NCI-H1694 treated with DMSO at 0.1 percent for 48 hours (cell line): ENCODE measurements at places on chromosomes 2 and 18.

- peak; percentile 69 for DNase-seq
These were observed 178.8 kb upstream of the CHST9 start for GRCh38 chr18:27363872-27364271.

- DNase-seq: no peak
These were observed 371.8 kb downstream of the EPHA4 start for GRCh38 chr2:221200184-221200839.

GRCh38 chr18:62452280-62452831 lies 70.5 kb upstream of the ZCCHC2 start:
- DNase-seq: no peak

- DNase-seq: no peak
These were observed 4.4 kb upstream of the SAG start for GRCh38 chr2:233303252-233303651.

- no peak for DNase-seq
These were observed 167.0 kb downstream of the INSIG2 start for GRCh38 chr2:118255301-118255700.

DNA sequence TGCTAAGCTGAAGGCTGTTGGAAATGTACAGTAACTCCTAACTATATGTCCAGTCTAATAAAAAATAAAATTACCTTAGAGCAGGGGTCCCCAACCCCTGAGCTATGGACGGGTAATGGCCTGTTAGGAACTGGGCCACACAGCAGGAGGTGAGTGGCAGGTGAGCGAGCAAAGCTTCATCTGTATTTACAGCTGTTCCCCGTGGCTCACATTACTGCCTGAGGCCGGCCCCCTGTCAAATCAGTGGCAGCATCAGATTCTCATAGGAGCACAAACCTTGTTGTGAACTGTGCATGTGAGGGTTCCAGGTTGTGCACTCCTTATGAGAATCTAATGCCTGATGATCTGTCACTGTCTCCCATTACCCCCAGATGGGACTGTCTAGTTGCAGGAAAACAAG lies 73.1 kb upstream of the CXCR4 start:
- DNase-seq: no peak

DNA sequence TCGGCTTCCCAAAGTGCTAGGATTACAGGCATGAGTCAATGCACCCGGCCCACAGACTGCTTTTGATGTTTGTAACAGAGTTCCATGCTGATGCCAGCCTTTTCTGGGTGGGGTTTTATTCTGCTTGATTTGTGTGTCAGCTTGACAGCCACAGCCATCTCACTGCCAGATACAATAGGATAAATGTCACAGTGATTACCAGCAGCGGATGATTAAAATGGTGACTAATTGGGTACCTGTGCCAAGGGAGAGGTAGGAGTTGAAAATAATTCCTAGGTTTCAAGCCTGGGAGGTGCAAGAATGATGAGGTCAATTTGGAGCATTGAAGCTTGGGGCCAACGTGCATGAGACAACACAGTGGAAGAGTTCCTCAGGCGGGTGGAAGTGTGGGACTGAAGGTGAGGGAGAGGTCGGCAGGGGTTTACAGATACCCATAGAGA lies 39.4 kb downstream of the SH2D6 start:
- no peak for DNase-seq

- no peak for DNase-seq
These were observed 4.3 kb upstream of the HS6ST1 start for GRCh38 chr2:128322715-128323554.

GRCh38 chr2:121977326-121977725 lies 221.9 kb downstream of the TSN start:
- DNase-seq: no peak

DNA sequence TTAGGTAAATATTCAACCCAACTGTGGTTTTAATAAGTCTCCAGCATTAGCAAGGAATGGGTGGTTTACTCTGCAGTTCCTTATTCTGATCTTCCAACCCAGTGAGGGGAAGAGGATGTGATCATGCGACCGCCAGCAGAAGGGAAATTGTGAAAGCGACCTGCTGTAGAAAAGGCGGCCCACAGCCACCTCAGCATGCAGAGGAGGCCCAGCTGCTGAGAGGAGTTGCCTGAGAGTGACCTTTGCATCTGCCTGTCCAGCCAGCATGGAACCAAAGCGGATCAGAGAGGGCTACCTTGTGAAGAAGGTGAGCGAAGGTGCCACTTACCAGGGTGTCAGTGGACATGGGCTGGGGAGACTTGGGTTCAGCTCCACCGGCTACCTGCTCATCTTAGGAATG lies at the start of gene PLEK:
PLEK (plus strand) TSS at position 196 of the 400 bp plus-strand sequence; CDS start at position 266, 70 bp downstream.
- no peak for DNase-seq

DNA sequence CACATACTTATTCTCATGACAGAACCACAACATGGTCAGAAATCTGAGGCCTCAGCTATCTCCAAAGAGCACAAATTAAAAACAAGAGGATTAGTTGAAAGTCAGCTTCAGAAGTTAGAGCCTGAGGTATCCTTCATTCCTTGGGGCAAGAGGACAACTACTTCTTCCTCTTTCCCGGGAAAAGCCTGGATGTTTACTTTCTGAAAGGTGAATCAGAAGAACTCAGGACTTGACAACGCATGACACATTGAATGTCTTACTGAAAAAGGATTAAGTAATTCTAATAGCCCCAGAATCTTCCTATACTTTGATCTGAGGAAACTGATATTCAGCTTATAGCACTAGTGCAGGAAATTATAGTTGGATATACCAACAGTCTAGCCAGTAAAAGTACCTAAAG lies 573.2 kb downstream of the METTL4 start:
- DNase-seq: no peak

DNA sequence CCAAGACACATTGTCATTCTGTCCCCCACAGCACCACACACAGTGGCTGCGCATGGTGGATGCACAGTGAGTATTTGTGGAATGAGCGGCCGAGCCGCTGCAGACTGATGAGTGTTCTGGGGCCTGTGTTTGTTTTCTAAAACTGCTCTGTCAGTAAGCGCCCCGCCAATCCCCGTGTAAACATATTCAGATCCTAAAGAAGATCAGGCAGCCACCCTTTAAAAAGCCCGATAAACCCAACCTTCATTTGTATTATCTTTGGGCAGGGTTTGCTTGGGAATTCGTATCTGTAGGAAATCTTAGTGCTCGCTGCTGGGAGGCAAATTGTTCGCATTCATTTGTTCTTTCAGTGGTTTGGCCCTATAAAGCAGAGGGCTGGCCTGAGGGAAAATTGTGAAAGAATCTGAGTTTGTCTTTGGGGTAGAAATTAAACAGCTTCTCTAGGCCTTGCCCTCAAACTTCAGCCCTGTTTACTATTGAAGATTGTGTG lies 68.6 kb downstream of the TGOLN2 start:
- DNase-seq: no peak

- DNase-seq: no peak
These were observed 91.2 kb upstream of the TMEM18 start for GRCh38 chr2:768451-768850.

DNA sequence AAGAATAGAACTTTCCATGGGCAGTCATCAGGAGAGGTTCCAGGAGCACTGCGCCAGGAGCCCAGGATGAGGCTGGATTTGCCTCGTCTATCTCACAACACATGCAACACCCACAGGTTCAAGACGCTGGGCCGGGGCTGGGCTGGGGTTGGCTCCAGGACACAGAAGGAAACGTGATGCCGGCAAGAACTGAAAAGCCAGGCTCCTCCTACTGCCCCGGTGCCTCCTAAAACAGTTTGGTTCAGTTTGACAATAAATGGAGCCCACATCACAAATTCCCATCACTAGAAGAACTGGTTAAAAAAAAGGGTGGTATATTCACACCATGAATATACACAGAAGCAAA lies 75.9 kb downstream of the INHBB start:
- DNase-seq: no peak

GRCh38 chr2:38174646-38175423 lies 98.9 kb upstream of the CYP1B1 start:
- DNase-seq: no peak

DNA sequence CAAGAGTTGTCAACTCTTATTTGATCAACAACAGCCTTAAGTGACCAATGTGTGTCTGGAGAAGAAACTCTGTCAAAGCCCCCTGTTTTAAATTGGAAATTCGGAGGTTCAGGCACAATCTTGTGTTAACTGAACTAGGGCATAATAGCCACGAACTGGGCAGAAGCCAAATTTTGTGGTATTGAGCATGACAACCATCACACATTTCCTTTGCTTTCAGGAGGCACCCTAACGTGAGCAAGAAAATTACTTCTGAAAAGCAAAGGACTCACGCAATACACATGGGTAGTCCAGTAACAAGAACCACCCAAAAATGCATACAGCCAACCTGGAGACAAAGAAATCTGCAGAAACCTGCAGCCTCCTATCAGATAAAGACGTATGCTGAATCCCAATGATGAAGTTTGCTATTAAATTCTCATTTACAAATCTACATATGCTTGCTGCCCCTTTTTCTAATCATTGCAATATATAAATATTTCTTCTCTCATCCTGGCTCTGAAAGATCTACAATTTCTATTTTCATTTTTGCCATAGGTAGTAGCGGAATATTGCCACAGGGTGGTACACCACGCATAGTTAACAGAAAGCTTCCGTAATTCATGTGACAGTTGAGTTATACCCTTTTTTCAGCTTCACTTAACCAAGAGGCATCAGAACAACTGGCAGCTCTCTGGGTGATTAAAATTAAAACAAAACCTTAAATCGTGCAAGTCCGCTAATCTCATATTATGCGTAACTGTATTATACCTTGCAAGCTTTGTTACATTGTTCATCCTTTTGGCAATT lies 495.8 kb downstream of the NRXN1 start:
- DNase-seq: peak; percentile 98

GRCh38 chr2:240441326-240441992 lies 6.0 kb downstream of the GPC1 start:
- no peak for DNase-seq

DNA sequence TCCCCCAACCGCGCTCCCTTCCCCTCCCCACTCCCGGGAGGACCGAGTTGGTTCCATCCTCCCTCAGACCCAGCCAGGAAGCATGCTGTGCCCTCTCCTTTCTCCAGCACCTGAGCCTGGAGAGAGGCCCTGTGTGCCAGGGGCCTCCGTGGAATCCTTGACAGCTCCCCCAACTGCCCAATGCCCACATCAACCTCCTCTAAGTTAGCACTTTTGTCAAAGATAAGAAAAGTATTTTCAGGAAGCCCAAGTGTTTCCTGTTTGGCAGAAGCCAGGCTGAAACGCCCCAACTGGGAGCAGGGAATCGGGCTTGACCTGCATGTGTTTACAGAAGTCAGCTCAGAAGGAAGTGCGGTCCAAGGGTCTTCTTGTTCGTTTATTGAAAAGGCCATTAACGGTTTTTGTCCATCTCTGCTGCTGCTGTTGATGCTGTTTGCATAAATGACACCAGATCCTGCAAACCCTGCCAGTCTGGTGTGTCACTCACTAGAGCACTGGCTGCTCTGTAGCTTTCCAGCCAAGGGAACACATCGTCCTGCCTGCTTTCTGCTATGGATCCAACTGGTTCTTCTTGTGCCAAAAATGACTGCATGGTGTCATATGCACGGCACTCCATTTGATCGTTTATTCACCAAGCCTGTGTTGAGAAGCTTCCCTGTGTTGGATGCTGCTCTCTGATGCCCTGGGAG lies 35.4 kb upstream of the COL6A3 start:
- no peak for DNase-seq

GRCh38 chr2:134247679-134248078 lies 6.2 kb upstream of the MGAT5 start:
- DNase-seq: no peak
